Uterus (tissue), 4 donors: ENCODE measurements at places on chromosomes 5 and 9.

GRCh38 chr9:106417685-106418084 lies 445.3 kb upstream of the ZNF462 start:
- DNase-seq = no peak

DNA sequence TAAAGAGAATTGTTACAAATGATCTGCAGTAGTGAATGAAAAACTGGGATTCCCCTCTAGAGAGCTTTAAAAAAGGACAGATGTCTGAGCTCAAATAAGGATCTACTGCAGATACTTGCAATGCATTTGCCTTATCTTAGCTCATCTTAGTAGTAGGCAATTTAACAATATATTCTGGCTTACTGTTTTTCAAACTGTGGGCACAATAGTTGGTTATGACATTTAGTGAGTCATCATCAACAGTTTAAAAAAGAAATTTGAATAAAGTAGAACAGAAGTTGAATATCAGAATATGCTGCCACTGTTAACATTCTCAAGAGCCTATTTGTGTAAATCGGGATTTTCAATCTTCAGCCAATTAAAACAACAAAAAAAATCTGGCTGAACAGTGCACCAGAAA lies 6.7 kb upstream of the CAST start:
- no peak for DNase-seq

DNA sequence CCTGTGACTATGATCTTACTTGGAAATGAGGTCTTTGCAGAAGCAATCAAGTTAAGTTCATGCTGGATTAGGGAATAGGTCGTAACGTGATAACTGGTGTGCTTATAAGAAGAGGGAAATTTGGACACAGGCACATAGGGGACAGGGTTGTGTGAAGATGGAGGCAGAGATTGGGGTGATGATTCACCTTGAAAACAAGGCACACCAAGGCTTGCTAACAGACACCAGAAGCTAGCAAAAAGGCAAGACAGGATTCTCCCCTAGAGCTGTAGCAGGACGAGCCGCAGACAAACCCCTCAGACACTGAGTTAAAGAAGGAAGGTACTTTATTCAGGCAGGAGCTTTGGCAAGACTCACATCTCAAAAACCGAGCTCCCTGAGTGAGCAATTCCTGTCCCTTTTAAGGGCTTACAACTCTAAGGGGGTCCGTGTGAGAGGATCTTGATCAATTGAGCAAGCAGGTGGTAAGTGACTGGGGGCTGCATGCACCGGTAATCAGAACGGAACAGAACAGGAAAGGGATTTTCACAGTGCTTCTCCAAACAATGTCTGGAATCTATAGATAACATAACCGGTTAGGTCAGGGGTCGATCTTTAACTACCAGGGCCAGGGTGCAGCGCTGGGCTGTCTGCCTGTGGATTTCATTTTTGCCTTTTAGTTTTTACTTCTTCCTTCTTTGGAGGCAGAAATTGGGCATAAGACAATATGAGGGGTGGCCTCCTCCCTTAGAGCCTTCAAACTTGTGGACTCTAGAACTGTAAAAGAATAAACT lies 57.5 kb upstream of the S1PR3 start:
- no peak for DNase-seq

GRCh38 chr9:40928803-40929487 lies 199.5 kb downstream of the FOXD4L6 start:
- DNase-seq = no peak

DNA sequence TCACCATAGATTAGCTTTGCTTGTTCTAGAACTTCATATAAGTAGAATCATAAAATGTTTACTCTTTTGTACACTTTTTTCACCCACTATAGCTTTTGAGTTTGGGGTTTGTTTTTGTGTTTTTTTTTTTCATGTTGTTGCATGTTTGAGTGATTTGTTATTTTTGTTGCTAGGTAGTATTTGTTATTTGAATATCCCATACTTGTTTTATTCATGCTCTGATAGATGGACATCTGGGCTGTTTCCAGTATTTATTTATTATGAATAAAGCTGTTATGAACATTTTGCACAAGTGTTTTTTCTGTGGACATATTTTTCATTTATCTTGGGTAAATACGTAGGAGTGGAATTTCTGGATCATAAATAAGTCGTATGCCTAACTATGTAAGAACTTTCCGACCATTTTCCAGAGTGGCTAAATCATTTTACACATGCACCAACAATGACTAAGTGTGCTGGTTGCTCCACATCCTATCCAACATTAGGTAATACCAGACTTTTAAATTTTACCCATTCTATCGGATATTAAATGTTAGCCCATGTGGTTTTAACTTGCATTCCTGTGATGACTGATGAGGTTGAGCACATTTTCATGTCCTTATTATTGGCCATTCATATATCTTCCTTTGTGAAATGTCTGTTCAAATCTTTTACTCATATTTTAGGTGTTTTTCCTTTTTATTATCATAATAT lies 69.1 kb upstream of the NR4A3 start:
- no peak for DNase-seq

GRCh38 chr9:136455043-136456002 lies 15.7 kb upstream of the INPP5E start:
- DNase-seq = no peak

DNA sequence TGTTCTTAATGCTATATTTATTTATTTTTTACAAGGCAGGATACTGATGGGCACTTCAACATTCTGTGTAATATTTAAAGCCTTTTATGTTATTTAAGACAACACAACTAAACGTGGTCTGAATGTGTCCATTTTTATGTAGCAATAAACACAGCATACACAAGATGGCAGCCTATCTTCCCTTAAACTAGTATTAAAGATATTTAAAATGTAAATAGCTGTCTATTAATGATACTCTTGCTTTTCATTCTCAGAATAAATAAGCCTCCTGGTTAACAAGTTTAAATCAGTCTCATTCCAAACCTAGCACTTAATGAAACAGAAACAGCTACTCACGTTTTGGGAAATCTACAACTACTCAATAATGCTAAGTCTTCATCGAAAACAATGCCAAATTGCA lies 315.7 kb downstream of the MCTP1 start:
- DNase-seq = no peak
